Dermis microvascular lymphatic vessel endothelial cell (primary cell): ENCODE measurements at places on chromosomes 11 and 22.

DNA sequence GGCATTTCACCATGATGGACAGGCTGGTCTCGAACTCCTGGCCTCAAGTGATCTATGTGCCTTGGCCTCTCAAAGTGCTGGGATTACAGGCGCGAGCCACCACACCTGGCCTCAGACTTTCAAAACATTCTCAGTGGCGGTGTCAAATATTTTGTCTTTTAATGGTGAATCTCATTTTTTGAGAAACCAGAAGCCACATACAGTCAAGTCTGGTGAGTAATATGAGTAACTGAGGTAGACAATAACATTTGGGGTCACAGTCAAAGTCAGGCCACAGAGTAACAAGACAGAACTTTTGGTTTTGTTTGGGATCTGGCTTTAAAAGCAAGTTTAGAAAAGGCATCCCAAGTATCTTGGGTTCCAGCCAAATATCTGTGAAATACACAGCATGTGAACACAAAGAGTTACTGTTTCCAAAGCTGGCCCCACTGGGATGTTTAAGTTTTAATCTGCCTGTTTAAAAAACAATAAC is 5.6 kb upstream of the TMA7B start:
- peak; percentile 62 for DNase-seq

GRCh38 chr11:68838572-68838964 is 3.1 kb downstream of the CPT1A start:
- no peak for DNase-seq

DNA sequence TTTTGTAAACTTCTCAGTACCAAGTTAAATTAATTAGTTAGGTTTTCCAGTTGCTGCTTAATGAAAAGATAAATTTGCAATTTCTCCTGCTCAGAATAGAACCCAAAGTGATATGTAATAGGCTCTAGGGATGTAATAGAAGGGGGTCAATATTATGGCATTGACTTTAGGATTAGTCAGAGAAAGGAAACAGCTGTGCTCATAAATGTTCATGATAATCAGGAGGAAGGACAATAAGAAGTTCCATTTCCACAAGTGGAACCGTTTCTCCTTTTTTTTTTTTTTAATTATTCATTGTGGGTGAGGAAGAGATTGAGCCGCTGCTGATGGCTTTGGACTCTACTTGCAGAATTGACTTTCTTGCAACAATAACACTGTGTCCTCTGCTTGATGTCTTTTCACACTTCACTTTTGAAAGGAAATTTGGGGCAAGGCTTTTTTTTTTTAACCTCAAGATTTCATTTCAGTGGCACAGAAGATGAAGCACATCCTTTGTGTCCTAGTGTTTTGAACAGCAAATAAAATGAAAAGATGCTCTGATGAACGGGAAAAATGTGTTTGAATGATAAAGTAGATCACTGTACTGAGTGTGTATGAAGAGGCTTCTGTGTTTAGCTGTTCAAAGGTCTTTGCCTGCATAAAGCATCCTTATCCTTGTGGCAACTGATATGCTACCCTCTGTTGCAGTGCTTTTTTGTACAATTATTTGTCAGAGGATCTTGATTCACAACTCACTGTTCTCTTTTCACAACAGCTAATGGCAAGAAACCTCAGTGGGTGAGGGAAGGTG is 62.4 kb downstream of the GAS2 start:
- DNase-seq: peak; percentile 3

DNA sequence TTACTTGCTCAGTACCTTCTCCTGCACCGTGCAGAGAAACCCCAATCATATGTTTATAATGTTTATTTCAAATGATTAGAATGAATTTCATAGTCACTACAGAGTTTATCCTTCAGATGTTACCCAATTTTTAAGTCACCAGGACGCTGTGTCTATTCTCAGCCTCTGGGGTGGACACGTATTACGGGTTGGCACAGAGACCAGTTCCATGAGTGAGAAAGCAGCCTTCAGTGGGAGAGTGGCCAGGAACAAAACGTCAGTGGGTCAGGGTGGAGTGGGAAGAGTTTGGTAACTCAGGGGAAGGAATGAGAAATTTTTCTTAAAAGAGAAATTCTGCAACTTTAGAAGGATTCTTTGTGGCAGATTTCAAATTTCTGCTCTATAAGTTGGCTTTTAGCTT is 77.1 kb upstream of the MTMR2 start:
- DNase-seq: no peak

DNA sequence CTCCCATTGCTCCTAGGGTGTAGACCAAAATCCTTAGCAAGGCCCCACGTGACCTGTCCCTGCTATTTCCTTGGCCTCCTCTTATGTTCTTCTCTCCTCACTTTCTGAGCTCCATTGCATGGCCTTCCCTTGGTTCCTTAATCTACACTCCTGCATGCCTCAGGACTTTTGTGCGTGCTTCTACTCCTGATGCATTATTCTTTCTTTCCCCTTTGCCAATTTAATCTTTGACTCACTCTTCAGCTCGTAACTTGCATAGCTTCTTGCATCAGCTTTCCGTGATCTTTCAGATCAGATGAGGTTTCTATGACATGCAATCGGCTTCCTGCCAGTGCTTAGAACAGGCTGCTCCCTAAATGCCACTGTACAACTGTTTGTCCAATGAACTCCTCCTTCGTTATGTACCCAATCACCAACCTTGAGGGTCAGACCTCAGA is 261.6 kb upstream of the CADM1 start:
- no peak for DNase-seq

DNA sequence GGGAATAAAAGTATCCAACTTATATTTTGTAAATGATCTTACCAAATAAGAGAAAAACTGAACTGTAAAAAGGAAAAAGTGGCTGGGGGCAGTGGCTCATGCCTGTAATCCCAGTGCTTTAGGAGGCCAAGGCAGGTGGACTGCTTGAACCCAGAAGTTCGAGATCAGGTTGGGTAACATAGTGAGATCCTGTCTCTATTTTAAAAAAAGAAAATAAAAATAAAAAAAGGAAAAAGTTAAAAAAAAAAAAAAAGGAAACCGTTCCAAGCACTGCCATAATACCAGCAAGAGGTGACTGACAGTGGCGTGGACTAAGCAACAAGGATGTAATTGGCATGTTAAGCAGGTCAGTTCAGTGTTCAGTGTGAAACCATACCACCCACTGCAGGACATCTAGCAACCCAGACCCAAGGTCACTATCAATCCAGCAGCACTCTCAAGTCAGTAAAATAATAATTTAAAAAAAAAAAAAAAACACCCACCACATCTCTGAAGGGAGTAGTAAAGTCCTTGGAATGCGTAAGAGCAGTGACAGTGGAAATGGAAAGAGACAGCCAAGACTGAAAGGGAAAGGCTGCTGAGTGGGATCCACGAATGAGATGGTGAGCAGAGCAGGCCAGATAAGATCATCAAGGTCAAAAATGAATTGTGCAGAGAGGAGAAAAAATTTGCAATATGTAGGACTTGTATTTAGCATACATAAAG is 43.6 kb downstream of the MAPK1 start:
- DNase-seq: no peak

- DNase-seq: no peak
Observed at GRCh38 chr11:76667856-76668255, 2.7 kb downstream of the LRRC32 start.

DNA sequence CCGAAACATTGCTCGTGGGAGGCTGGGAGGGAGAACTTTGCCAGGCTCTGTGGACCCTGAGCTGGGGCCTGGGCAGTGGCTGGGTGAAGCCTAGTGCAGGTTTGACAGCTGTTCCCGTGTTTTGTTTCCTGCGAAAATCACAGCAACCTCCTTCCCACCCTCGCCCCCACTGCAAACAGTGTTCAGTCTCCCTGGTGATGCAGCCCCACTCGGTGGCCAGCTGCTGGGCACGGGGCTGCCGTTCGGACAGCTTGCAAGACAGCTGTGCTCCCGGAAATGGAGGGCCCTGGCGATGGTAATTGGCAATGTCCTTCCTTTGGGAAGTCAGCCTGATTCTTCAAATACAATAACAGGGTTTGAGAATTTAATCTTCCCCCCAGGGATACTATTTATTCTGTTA is 10.4 kb upstream of the GAL start:
- DNase-seq: no peak

GRCh38 chr11:107501713-107502112 is 44.1 kb upstream of the CWF19L2 start:
- DNase-seq: no peak

GRCh38 chr11:12983336-12983735 is 25.8 kb upstream of the RASSF10 start:
- DNase-seq: no peak

GRCh38 chr11:67705264-67705663 is 30.8 kb upstream of the ALDH3B2 start:
- DNase-seq: no peak

GRCh38 chr11:77784572-77784971 is 36.0 kb downstream of the RSF1 start:
- no peak for DNase-seq

DNA sequence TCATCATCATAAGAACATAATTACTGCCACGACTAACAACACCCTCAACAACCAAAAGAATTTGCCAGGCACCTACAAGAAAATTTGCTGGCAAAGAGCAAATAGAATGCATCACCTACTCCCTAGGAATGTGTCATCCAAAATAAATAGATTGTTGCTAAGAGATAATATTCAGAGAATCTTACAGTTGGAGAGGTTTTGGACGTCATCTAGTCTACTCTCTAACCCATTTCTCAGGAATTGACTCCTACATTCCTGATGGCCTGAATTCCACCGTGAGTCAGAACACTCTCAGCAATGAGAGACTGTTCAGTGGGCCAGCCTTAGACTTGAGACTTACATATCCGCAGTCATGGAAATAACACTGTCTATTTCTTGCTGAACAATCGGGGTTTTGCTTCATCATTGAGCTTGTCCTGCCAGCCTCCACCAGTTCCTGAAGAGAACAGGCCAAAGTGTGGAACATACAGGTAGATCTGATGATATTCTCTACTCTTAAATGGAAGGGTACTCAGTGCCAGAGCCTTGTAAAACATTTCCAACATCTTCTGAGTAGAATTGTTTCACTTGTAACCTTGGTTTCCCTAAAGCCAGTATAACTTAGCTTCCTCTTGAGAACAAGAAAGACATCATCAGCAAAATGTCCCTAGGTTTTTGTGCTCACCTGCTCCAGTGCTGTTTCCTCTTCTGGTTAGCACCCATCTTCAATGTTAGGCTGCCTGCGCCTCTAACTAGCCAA is 8.3 kb downstream of the KIRREL3 start:
- no peak for DNase-seq

DNA sequence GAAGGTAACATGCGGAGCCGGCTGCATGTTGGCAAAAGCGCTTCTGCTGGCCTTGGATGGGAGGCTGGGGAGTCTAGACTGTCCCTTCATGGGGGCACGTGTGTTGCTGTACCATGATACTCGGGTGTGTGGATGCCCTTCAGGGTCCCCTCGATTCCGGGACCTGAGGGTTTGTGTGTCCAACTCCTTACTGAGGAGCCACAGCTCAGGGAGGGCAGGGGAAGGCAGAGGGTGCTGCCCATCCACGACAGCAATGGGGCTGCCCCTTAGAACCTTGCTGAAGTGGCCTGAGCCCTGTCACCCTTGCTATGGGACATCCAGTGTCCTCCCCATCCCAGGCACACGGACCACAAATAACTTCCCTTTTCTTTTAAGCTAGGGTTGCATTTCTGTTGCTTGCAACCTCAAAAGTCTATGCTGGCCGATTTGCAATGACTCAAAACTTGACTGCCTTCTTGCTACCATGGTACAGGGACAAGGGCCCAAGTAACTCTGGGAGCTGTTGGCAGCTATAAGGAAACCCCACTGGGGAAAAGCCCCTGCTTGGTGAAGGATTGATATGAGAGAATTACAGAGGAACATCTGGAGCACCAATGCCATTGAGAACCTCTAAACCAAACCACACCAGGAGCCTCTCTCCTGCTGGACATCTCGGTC is 43.8 kb downstream of the RTL6 start:
- DNase-seq: no peak

DNA sequence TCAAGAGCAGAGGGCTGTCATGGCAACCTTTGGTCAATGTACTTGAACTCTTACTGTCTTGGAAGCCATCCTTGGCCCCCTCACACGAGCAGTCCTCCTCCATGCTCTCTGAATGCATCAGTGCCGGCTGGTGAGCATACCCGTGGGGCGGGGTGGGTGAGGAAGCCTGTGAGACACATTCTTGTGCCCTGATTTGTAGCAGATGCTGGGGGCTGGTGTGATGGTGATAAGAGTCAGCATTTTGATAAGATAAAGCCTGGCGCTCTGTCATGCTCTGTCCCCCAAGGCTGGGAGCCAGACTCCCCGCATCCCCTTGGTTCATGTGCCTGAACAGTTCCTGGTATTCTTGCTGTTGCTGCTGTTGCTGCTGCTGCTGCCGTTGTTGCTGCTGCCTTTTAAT is 20.5 kb upstream of the APOA1 start:
- no peak for DNase-seq

- DNase-seq: no peak
Observed at GRCh38 chr11:86629045-86629706, 43.2 kb downstream of the ME3 start.

DNA sequence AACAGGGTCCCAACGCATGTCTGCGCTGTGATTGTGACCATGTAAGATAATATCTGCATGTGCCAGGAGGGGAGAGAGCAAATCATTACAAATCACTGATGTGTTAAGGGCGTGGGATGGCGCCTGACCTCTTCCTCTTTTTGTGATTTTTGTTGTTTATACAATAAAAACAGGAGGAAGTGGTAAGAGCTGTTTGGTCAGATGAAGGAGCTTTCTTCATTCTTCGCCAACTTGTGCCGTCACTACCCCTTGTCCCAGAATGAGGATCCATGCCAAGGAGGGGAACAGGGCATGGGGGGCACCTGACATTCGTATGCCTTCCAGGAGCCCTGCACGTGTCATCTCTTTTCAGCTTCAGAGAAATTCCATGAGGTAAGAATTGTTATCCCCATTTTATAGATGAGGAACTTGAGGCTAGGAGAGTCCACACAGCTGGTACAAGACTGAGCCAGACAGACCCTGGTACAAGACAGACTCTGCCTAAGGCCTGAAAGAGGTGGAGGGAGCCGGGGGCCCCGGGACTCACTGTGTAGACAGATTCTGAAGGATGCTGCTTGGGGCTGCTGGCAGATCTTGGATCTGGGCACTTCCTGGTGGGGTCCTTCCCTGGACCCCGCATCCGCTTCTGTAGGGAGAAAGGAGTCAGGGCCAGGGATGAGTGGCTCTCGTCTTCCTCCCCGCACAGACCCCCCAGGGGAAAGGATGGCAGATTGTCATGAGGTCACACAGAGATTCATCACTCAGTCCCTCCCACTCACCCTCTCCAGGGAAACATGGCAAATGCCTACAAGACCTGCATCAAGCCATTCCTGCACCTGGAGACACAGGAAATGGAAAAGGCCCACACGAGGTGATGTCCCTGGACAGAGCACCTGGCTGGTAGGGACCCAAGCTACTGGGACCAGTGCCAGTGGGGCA is 34.6 kb downstream of the NFAM1 start:
- peak; percentile 40 for DNase-seq
